ENCODE measurements at places on chromosomes 13 and 19.
A peak's percentile ranks its signal among the peaks of the same experiment; 100 is the strongest.

DNA sequence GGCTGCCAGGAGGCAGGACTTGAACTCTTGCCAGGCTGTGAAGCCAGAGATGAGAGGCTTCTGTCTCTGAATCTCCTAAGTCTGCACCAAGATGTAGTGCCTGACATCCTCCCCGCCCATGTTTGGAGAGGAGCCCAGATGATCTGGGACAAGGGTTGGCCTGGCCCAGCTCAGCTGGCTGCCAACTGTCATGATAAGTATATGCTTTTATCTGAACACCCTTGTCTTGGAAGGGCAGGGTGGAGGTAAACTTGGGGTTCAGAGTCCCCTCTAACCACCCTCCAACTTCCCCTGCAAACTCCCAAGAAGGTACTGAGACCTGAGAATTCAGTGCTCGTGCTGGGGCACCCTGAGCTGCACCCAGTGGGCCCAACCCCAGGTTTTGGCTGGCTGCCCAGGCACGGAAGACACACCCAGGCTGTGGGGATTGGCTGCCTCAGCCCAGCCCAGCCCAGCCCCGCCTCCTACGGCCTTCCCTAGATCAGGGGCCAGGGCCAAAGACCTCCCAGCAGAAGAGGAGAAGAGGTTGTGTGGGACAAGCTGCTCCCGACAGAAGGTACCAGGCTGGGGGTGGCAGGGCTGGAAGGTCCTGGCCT, at the start of gene CYP4F12:
TSS of gene CYP4F12 (plus strand) at position 508 of the 596 bp plus-strand sequence. CDS start 443 bp downstream, outside the sequence.
- DNase-seq = peak; percentile 24

DNA sequence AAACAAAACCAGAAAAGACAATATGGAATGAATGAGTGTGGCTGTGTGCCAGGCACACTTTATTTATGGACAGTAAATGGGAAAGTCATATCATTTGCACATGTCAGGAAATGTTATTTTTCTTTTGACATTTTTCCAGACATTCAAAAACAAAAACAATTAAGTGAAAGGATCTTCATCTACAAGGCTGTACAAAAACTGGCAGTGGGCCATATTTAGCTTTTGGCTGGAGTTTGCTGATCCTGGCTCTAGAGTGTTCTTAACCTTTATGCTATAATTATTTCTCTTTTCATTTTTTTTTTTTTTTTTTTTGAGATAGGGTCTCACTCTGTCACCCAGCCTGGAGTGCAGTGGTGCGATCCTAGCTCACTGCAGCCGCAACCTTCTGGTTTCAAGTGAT, 6.5 kb upstream of the TNFSF9 start:
- no peak for DNase-seq

GRCh38 chr13:71867131-71867814, at the start of gene DACH1:
Gene DACH1, minus strand, starts transcription at chr13:71867204.
- peak; percentile 27 for DNase-seq

DNA sequence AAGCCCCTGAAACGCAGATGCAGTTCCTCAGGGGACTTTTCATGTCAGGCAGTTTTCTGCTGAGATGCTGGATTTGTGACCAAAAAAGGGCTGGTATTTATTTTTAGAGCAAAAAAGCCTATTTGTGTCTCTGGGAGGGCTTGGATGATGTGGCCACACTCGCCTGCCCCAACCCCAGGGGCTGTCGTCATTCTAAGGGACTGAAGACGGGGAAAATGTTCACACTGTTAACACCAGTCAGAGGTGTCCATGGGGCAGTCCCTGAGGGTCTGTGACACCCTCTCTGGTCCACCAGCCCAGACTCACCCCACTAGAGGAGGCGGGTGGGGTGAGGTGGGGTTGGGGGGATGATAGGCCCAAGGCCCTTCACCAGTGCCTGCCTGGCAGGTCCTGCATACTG, 15.9 kb upstream of the EPHX3 start:
- no peak for DNase-seq

- DNase-seq = peak; percentile 86
Observed at GRCh38 chr19:55809381-55810058, 22.3 kb downstream of the NLRP11 start.

- peak; percentile 81 for DNase-seq
Observed at GRCh38 chr19:38213911-38214625, 10.0 kb downstream of the DPF1 start.

DNA sequence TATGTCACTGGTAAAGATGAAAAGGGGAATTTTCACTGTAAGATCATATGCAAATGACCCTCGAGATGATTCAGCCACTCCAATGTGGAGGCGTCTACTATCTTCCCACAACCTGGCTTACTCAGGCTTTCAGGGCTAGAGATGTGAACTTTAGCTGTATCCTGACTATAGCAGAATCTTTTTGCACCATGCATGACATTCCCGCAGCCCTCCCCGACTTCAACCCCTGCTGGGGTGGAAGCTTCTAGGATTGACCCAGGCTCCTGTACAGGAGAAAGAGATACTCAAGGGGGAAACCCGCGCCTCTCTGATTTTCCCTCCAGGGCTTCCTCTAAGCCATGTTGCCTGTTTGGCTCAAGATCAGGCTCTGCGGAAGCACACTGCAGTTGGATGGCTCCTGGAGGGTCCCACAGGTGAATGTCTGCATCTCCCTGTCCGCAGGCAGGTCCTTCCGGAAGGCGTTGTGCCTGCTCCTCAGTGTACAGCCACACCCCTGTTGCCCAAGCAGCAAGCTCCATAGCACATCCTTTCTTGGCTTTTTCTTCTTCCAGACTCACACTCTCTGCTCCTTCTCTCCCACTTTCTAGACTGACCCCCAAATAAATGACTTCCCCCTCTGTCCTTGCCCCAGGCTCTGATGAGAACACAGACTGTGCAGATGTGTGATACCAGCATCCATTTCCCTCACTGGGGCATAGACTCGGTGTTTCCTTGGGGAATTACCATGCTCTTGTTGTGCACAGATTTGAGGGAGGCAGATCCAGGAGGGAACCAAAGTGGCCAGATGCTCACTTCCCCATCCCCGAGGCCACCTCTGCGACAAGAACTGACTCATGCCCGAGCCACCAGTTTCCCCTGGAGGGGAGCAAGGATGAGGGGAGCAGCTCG, 29.1 kb upstream of the POP4 start:
- no peak for DNase-seq
